Left kidney (tissue), 8 donors: ENCODE measurements at places on chromosomes 2 and 18. TPM values are rescaled to one million over a fixed set of nuclear protein-coding genes. Genes with fewer than 3 reads are reported as not detected.

The IL1RL1 gene
- polyA plus RNA-seq: 0.48 TPM

The PDCD1 gene
- 0.13 TPM for polyA plus RNA-seq

The NT5C1B gene
- polyA plus RNA-seq: 1.5 TPM

The CD8B2 gene
- 0.23 TPM for polyA plus RNA-seq

The TRMT61B gene
- polyA plus RNA-seq: 30.4 TPM

The SNORC gene
- polyA plus RNA-seq: 1.6 TPM

The VWC2L gene
- 0.18 TPM for polyA plus RNA-seq

The PCARE gene
- polyA plus RNA-seq: 0.43 TPM

The AQP12A gene
- not detected for polyA plus RNA-seq

The NLRC4 gene
- 1.0 TPM for polyA plus RNA-seq

The ADI1 gene
- 72.0 TPM for polyA plus RNA-seq

The MAP3K20 gene
- polyA plus RNA-seq: 29.3 TPM

The TANC1 gene
- polyA plus RNA-seq: 64.8 TPM

The FAM237A gene
- not detected for polyA plus RNA-seq

The GAD1 gene
- 1.4 TPM for polyA plus RNA-seq

The TAF4B gene
- 5.6 TPM for polyA plus RNA-seq

The RASGRP3 gene
- 19.6 TPM for polyA plus RNA-seq

The TMEM17 gene
- 6.8 TPM for polyA plus RNA-seq

The DYTN gene
- polyA plus RNA-seq: not detected

The LCT gene
- 0.03 TPM for polyA plus RNA-seq

The STAT4 gene
- 11.4 TPM for polyA plus RNA-seq

The SLC14A1 gene
- polyA plus RNA-seq: 1.7 TPM

The KCNG3 gene
- polyA plus RNA-seq: 1.1 TPM

The TSPYL6 gene
- polyA plus RNA-seq: 0.13 TPM

The FOXI3 gene
- polyA plus RNA-seq: 0.22 TPM

The PLEKHM3 gene
- 17.1 TPM for polyA plus RNA-seq

The SCYGR7 gene
- not detected for polyA plus RNA-seq

The PDK1 gene
- 13.4 TPM for polyA plus RNA-seq

The ALPI gene
- 0.10 TPM for polyA plus RNA-seq

The SPP2 gene
- polyA plus RNA-seq: not detected

The PTPRN gene
- polyA plus RNA-seq: 0.27 TPM

The DAW1 gene
- 0.52 TPM for polyA plus RNA-seq
